NCI-H82 (cell line): ENCODE measurements at places on chromosomes 3 and 15.

DNA sequence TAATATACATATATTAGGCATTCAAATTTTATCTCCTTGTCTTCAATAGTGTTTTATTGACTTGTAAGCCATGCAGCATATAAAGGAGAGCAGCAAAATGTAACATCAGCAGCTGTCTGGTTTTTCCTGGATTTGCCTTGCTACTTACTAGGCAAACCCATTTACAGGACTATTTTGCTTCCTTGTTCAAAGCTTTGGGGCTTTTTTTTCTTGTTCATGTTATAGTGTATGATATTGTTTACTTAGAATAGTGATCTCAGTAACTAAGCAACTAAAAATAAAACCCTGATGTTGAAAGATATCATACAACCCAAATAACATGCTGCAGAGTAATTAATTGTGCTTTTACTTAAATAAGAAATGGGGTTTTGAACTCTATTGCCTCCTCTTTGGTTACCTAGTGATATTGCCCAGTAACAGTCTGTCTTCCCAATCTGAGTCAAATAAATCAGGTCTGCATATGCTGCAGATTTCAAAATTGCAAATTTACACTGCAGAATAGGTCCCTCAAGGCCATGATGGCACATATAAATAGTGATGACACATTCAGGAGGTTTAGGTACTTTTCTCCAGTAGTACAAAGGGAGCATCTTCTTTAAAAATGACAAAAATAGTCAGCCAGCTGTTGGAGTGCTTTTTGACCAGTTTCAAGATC is 578.1 kb upstream of the NECTIN3 start:
- no peak for DNase-seq

- no peak for DNase-seq
Measured at GRCh38 chr3:136835813-136836510, 17.0 kb downstream of the SLC35G2 start.

DNA sequence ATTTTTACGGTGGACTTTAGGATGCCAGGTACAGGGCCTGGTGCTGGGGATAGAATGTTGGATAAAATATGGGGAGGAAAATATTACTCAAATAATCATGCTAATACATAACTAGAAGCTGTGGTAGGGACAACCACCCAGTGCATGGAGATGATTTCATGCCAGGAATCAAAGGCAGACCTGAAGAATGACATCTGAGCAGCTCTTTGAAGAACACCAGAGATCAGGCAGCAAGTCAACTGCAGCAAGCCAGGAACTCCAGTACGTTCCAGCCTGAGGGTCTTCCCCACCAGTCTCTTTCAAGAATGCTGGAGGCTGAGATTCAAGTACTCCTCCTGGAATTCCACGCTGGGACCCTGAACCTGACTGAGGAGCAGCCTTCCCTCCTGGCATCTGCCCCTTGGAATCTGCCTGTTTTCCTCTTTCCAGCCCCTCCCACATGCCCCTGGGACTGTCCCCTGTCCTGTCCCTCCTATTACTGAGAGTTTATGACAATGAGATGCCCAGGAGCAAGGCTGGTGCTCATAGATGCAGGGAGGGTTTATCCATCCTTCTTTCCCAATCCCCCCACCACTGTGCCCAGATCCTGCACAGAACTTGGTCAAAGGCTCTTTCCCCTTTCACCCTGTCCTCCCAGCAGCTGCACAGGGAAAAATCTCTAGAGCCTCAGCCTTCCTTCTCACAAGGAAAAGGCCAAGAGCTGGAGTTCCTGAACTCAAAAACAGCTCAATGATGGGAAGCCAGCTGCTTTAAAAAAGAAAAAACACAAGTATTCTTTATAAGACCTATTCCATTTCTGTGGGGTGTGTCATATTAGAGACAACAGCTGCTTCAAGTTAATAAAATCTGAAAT is 68.0 kb downstream of the PDZRN3 start:
- no peak for DNase-seq

DNA sequence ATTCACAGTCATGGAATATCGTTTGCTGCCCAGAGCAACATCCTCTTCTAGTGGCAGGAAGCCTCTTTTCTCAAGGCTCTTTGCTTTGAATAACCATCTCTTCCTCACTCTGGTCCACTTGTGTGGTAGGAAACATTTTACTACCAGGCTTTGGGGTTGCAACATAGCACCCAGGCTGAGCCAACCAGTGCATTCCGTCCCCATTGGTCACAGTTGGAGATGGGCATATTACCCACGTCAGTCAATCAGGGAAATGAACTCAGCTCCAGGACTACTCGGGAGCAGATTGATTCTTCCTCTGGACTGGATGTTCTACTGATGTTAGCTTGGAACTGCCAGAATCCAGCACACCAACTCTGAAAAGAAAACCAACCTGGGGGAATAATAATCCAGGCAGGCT is 4.2 kb upstream of the PEX5L start:
- DNase-seq: no peak
